ENCODE measurements at places on chromosomes 1 and 21.
A peak's percentile ranks its signal among the peaks of the same experiment; 100 is the strongest.

DNA sequence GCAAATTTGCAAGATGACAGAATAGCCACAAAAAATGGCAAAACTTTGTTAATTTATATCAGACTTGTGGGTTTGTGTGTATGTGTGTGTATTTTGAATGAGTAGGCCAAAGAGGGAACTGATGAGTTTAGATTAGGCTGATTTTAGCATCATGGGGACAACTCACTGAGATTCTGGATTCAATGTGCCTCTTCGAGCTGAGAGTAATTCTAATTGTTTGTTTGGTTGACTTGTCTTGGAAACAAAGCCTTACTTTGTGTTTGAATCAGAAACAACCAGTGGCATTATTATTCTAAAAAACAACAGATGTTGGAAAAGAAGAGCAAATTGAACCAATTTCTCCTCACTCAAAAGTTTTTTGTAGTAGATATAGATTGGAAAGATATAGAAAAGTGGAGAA, 40.5 kb upstream of the C21orf91 start:
- DNase-seq: no peak

GRCh38 chr1:201112926-201113325, 700 bp upstream of the CACNA1S start:
- no peak for DNase-seq

DNA sequence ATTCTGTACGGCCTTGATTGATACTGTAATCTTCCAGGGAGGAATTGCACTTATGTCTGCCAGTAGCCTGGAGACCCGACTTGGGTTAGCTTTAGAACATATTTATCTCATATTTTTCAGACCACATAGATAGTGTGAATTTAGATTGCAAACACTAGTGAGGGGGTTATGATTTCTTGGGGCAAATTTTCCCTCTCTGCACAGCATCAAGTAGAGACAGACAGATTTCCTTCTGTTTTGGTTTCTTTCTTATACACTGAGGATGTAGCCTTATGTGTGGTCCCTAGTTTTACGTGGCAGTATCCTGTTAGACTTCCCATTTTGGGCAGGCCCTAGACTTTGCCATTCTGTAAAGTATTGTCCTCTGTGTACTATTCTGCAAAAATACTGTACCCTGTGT, 29.0 kb downstream of the SOAT1 start:
- DNase-seq: no peak

GRCh38 chr1:100928128-100928527, 32.2 kb downstream of the SLC30A7 start:
- no peak for DNase-seq

DNA sequence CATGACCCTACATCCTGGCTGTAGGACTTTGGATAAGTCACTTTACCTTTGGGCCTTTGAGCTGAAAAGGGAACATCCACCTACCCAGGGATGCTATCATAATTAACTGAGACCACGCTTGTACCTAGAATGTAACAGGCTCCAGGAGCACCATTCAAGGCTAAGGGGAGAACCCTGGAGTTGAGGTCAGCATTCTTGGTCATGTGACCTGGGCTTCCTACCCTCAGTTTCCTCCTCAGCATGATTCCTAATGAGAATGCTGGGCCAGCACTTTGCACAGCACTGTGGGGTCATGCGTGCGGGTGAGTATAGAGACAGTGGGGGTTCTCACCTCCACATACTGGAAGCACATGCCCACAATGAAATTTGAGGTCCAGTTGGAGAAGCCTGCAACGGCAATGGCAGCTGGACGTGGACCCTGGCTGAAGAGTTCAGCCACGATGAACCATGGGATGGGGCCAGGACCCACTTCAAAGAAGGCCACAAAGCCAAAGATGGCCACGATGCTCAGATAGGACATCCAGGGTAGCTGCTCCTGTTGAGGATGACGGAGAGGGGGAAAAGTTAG, 31.3 kb downstream of the SLC2A1 start:
- DNase-seq: no peak

- DNase-seq: no peak
These were observed 64.1 kb upstream of the ACTL8 start for GRCh38 chr1:17690906-17691634.

GRCh38 chr21:24895885-24896734, 711.2 kb downstream of the MRPL39 start:
- DNase-seq: peak; percentile 76

DNA sequence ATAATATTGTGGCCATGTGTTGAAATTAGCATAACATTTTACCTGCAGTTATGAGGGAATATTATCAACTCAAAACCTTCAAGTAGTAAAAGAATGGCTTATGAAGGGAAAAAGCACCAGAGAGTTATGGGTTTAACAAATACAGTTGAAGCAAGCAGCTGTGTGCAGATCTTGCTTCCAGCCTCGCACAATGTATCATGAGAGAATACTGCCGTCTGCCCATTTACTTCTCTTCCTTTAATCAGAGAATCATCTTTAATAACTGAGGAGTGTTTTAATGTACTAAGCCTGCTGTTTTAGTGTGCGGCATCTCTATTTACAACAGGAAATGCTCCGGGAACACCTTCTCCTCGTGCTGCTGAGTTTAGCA, 120.9 kb downstream of the ATG4C start:
- no peak for DNase-seq

- DNase-seq: no peak
These were observed 485 bp downstream of the EFNA1 start for GRCh38 chr1:155127967-155128754.

DNA sequence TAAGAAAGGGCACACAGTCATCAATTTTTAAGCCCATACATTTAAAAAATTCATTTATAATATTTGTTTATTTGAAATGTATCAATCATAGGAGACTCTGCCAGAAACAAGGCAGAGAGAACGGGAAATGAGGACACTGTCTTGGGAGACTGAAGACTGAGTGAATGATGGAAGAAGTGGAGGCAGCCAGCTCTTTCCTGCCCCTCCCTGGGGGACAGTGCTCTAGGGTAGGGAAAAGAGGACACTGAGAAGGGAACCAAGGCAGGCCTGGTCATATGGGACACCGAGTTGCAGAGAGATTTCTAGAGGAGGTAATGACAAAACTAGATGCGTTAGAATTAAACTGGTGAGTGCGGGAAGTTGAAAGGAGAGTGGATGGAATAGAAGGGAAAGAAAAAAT, 31.6 kb downstream of the EEIG2 start:
- no peak for DNase-seq

GRCh38 chr1:2031546-2032540, 12.7 kb downstream of the GABRD start:
- DNase-seq: no peak

DNA sequence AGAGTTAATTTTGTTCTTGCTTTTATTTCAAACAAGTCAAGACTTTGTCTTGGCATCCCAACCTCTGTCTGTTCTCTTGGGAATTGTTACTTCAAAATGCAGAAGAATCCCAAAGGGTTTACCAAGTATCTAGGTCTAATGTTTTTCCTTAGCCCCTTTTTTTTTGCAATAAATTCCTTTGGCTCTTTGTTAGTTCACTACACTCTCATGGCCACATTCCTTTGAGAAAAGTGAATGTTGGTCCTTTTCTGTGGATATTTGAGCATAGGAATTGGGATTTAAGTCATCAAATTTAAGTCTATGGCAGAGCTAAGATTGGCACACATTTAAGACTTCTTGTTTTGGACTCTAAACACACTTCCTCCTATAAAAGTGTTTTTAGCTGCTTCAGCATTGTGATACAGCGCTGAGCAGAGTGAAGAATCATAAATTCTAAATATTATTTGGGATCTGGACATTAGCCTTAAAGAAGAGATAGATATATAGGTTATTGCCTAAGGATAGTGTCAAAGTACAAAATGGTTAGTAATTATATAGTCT, 1.9 kb downstream of the BTF3L4 start:
- DNase-seq: no peak

DNA sequence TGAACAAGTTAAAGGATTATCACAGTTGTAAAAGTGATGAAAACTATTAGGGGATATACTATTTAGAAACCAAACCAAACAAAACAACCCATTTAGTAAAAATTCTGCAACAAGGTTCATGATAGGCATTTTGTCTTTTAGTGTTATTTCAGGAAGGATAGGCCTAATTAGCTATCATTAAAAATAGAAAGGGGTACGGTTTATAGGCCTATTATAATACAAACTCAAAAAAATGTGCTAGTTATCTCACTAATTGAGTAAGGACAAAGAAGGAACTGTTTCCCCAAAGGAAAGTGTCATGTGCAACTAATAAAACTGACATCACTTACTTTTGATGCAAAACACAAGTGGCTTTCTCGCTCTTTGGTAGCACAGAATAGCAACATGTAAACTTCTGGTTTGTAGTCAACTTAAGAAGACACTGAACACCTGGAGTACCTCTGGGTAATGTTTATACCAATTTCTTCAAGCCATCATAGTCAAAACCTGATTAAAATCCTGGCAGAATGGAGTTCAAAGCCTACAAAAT, 28.5 kb downstream of the SLC16A1 start:
- DNase-seq: no peak

DNA sequence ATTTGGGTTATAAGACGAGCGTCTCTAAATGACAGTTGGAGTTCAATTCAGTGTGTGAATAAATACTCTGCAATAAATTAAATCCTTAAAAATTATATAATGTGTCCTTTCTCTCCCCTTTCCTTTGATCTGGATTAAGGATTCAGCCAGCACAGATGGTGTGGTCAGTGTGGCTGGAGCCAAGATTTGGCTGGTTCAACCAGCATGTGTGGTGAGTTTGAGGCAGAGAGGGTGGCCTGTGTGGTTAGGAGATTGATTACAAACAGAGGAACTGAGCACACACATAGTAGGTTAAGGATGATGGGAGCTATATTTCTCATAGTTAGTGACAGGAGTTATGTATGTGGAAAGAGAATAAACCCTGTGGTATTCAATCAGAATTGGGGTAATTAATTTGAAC, 14.2 kb upstream of the AMIGO1 start:
- no peak for DNase-seq

- DNase-seq: no peak
These were observed 26.9 kb upstream of the EXOSC10 start for GRCh38 chr1:11126569-11126968.

- no peak for DNase-seq
These were observed 25.4 kb upstream of the RGS16 start for GRCh38 chr1:182629499-182630096.

DNA sequence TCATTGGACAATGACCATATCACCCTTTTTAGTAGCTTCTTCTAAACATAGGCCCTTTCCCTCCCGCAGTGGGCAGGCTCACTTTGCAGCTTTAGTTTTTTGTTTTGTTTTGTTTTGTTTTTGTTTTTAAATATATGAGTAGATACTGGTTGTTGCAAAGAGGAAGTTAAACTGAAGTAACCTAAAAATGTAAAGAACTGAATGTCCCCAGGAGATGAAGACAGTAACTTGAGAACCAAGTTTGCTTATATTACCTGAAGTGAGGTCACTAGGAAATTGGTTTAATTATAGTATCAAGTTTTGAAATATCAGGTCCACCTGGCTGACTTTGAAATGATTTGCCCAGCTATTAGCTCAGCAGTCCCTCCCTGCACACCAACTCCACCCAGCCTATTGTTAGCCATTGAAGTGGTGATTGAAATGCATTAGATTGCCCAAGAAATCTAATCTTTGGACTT, 18.2 kb downstream of the SMAP2 start:
- DNase-seq: peak; percentile 66

- DNase-seq: peak; percentile 68
These were observed 70.6 kb upstream of the GJB5 start for GRCh38 chr1:34684266-34684665.

GRCh38 chr1:203271018-203271743, 34.1 kb upstream of the BTG2 start:
- peak; percentile 41 for DNase-seq

GRCh38 chr1:154265586-154265985, 6.8 kb upstream of the HAX1 start:
- DNase-seq: no peak

GRCh38 chr1:186304982-186305949, 69.8 kb downstream of the TPR start:
- peak; percentile 3 for DNase-seq

DNA sequence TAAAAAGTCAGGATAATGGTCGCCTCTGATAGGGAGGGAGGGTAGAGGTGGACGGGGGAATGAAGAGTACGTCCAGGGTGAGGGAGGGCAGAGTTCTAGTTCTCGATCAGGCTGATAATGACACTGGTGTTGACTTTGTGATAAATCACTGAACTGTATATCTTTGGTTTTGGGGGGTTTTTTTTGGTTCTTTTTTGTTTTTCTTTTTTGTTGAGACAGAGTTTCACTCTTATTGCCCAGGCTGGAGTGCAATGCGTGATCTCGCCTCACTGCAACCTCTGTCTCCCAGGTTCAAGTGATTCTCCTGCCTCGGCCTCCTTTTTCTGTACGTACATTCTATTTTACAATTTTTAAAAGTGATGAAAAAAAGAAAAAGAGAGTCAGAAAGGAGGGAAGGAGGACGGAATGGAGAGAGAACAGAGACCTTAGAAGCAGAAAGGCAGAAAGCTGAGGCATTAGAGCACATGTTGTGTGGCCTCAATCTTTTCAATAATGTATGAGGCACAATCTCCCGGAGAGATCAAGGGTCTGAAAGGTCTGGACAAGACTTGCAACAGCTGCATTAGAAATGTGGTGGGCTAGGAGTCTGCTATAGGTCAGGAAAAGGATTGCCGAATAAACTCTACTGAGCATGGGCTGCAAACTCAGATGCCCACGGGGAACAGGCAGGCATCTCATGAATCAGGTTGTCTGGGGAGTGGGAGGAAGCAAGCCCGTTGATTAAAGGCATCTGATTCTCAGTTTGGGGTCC, 174.8 kb downstream of the TOMM20 start:
- DNase-seq: no peak

DNA sequence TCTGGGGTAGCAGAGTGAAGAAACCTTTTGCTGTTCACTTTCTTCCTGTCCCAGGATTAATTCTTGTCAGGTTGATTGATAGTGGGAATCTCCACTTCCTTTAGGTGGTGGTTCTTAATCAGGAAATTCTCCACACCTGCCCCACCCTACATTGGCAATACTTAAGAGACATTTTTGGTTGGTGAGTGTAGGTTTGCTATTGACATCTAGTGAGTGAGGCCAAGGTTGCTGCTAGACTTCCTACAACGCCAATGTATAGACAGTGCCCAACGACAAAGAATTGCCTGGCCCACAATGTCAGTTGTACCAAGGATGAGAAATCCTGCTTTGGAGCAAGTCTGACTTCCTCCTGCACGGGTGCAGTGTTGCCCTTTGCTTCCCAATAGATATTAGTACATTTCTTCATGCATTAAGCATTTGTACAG, 38.5 kb downstream of the MAP3K7CL start:
- DNase-seq: no peak
